ENCODE measurements at places on chromosomes 2 and 18.

GRCh38 chr2:158142568-158143332 is 41.1 kb downstream of the UPP2 start:
- no peak for DNase-seq

- DNase-seq: no peak
Observed at GRCh38 chr2:85998071-85998991, 107.4 kb downstream of the POLR1A start.

DNA sequence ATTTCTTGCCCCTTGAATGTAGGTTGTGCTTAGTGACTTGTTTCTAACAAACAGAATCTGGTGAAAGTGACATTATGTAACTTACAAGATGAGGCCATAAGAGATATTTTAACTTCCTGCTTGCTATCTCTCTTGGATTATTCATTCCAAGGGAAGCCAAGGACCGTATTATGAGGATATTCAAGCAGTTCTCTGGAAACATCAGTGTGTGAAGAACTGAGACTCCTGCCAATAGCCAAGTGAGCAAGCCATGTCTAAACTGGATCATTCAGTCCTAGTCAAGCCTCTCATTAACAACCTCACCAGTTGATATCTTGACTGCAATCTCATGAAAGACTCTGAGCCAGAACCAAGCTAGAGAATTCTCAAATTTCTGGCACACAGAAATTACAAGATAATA is 765.1 kb upstream of the SLC8A1 start:
- DNase-seq: no peak

- DNase-seq: no peak
Observed at GRCh38 chr2:143823296-143823695, 694.1 kb downstream of the ARHGAP15 start.

GRCh38 chr2:18118703-18119102 is 240.2 kb downstream of the KCNS3 start:
- DNase-seq: no peak

- no peak for DNase-seq
Observed at GRCh38 chr2:175431101-175431946, 249.8 kb upstream of the ATP5MC3 start.
